ENCODE measurements at places on chromosomes 3 and 15.

GRCh38 chr15:55737373-55737772, 5.6 kb downstream of the PRTG start:
- no peak for DNase-seq

DNA sequence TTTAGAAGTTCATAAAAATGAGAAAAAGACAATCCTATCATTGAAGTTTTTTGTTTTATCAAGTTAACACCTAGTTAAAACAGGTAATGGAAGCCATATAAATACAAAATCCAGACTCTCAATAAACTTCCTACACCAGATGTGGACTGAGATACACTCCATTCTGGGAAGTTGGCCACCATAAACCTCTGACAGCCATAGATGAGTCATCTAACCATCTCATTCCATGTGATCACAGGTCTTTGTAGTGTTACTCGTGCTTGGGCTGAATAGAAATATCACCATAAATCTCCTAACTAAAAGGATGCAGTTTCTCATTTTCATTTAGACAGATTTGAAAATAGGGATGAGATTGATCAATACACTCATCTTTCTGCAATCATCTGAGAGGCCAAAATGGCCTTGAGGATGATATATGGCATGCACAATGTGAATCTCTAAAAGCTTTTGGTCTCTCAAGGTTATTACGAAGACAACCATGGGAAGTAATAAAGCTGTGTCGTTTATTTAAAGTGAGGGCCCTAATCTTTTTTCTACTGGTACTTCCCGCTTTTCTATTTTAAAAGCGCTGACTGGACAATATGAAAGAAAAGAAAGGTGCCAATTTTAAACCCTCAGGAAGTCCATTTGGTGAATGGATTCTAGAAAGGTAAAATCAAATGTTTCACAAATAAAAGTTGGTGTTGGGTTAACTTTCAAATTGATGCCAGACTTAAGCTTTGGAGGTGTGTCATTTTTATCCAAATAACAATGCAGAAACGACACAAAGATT, 155.5 kb downstream of the POLR2M start:
- peak; percentile 80 for DNase-seq

GRCh38 chr3:169627073-169627472, 36.4 kb downstream of the MECOM start:
- no peak for DNase-seq

DNA sequence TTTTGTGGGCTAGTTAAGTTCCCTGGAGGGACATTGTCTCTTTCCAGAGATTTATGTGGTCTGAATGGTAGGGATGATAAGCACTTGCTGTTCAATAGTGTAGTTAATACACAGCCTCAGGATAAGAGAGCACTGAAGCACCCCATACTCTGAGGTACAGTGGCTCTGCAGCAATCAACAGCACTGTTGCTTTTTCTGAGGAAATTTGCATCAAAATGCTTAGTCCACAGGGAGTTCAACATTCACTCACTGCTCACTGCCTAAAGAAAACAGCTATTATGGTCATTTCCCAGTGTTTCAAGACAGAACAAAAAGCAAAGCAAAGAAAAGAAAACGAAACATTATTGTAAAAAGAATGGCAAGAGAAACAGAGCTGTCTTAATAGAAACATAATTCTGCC, 441.9 kb downstream of the PLOD2 start:
- no peak for DNase-seq

GRCh38 chr3:54731732-54732445, 196.0 kb downstream of the LRTM1 start:
- no peak for DNase-seq

Measured in fibroblast of skin of scalp (primary cell).